Placental pericyte (primary cell): ENCODE measurements at places on chromosomes 3 and 15. TPM values are rescaled to one million over a fixed set of nuclear protein-coding genes. Genes with fewer than 3 reads are reported as not detected.

The GP5 gene
- under 0.01 and 0.14 TPM in 2 replicates for total RNA-seq

The MSL2 gene
- 20.4 and 21.5 TPM in 2 replicates for total RNA-seq

The C15orf62 gene
- total RNA-seq = not detected in 2 replicates

The CACNA2D3 gene
- 1.7 TPM in 1 of 2 replicates, not detected in the other for total RNA-seq

The IL5RA gene
- not detected in 2 replicates for total RNA-seq

The JAGN1 gene
- total RNA-seq = 30.6 and 46.0 TPM in 2 replicates

The C3orf70 gene
- total RNA-seq = 0.22 and 2.3 TPM in 2 replicates

The PPM1L gene
- 0.66 and 2.7 TPM in 2 replicates for total RNA-seq

The TGFBR2 gene
- total RNA-seq = 136 and 219 TPM in 2 replicates
